Cerebellar cortex (tissue), 1 donor: ENCODE measurements at places on chromosomes 16 and 17.

DNA sequence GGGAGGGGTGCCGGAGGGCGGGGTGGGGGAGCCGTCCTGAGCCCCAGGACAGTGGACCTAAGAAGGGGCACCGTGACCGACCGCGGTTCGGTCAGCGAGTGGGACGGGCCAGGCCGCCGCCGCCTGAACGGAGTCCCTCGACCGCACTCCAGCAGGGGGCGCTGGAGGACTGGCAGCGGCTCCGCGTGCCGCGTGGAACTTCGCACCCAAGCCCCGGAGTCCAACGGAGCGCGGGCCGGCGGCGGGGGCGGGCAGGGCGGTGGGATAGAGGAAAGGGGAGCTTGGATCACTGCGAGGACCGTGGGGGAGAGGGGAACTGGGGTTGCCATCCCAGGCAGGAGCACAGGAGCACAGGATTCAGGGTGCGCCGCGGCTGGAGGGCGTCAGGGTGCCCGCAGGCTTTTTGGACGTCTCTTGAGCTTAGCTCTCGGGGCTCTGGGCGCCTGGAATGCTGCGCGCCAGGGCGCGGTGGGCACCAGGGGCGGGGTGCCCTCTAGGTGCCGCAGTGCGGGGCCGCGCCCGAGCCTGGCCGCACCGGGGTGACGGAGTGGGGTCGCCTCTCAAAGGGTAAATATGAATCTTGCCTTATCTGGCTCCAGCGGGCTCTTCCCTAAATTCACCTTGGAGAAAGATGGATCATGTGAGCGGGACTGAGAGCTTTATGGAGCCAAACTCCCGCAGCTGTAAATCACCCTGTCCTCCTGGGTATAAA is 379 bp upstream of the OTOP2 start:
- peak; percentile 42 for DNase-seq

DNA sequence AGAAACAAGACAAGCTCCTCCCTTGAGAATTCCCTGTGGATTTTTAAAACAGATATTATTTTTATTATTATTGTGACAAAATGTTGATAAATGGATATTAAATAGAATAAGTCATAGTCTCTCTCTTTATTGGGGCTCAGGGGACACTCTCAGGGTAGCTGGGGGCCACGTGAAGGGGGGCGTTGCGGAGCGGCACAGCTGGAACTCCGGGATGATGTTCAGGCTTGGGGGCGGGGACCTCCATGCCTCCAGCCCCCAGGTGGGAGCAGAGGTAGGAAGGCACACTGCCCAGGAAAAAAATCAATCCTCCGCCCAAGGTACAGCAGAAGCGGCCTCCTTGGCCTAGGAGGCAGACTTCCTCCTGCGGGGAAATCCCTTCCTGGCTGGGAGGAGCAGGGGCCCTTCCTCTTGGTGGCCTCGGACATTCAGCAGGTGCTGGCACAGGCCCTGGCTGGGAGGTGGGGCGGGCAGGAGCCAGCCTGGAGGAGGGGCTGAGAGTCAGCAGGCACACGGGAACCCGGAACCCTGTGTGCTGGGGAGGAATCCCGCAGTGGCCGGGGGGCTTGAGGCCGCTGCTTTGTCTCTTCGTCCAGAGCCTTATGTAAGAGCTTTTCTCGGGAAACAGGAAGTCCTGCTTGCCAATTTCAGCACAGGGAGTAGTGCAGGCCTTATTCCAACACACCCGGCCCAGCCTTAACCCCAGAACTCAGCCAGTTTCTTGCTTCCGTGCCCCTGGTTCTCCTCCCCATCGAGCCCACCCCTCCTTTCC is 591 bp upstream of the TNFSF13 start:
- peak; percentile 79 for DNase-seq

GRCh38 chr16:66103211-66103610 is 263.3 kb upstream of the CDH5 start:
- no peak for DNase-seq

DNA sequence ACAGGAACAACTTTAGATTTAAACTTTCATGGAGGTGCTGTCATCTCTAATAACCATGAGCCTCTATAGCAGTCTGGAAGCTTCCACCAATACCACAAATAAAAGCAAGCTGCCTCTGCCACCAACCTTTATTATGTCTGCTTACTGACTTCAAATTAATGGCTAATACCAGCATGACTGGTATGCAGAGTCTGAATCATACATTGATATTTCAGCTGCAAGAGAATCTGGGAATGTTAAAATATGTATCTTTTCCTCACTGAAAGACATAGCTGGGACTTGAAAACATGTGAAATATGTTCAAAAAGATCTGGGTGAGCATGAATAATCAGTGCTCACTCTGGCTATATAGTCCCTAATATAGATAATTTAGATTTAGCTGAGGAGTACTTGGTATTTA is 488.6 kb downstream of the CDH8 start:
- no peak for DNase-seq

- no peak for DNase-seq
These were observed 29.9 kb upstream of the PRM1 start for GRCh38 chr16:11310997-11311561.

- DNase-seq: no peak
These were observed 127.2 kb downstream of the IRX5 start for GRCh38 chr16:55057866-55058265.

GRCh38 chr17:56867948-56868376 is 34.0 kb downstream of the DGKE start:
- DNase-seq: no peak

DNA sequence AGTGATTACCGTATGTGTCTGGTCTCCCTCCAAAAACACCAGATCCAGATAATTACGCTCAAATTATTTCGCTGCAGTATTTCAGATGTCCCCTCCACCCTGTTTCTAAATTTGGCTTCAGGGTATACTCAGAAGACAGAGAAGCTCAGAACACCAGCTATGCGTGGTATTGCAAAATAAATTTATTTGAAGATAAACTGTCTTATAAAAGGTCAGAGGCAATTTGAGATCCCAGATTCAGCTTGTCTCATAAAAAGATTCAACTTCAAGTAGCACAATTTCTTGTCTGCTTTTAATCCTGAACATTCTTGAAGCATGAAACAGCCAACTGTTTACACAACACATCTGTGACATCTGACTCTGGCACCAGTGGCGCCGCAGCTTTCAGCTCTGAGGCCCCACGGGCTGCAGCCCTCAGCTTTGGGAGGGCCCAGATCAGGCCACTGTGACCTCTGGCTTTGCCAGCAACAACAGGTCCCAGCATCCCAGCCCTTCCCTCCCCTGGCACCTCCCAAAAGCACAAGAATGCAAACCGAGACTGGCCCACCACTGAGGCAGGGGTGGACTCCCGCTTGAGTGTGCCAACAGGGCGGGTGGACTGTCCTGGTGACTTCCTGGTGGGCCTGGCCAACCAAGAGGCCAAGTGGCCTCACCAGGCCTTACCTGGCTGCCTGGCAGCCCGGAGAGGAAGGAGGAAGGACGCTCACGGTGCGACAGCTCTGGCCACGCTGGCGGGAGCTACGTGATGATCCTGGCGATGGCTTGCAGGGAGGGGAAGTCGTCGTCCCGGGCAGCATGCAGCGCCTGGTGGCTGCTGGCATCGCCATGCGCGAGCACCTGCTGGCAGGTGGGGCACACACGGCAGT is 8.0 kb downstream of the SYNGR3 start:
- DNase-seq: no peak

GRCh38 chr16:19817122-19817521 is 67.5 kb downstream of the GPRC5B start:
- DNase-seq: no peak

DNA sequence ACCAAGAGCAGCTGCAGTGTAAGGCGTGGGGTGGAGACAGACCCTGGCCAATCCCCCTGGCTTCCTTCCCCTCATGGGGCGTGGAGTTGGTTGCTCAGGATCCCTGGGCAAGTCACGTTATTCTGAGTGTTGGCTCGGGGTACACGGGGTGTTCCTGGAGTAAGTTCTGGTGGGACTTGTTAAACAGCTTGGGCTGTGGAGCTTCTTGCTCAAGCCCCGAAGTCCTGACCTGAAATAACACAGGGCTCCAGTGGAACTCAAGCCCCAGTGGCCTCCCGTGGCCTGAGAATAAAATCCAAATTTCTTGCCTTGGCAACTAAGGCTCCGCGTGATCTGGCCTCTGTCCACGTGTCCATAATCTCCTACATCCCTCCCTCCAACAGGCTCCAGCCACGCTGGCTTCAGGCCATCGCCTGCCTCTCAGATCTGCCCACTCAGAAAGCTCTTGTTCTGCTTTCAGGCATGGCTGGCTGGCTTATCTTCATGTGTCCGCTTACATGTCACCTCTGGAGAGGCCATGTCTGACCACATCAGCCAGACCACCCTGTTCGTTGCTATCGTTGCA is 49.3 kb upstream of the BCO1 start:
- peak; percentile 44 for DNase-seq

- DNase-seq: no peak
These were observed 79.0 kb upstream of the CDC42EP4 start for GRCh38 chr17:73390851-73391250.
